Aorta (tissue), 5 donors: ENCODE measurements at places on chromosomes 7 and 10. TPM values are rescaled to one million over a fixed set of nuclear protein-coding genes. Genes with fewer than 3 reads are reported as not detected.

TMEM196 gene
- total RNA-seq, result 0.30 TPM

- H3K27me3 ChIP-seq, result no peaks in the 10 kb centered on the region
- DNase-seq, result no peak
- no peaks in the 10 kb centered on the region for H3K4me1 ChIP-seq
- no peak overlapping the region for H3K4me3 ChIP-seq
- H3K27ac ChIP-seq, result no peak overlapping the region
Observed at GRCh38 chr7:114148779-114149178, 230.0 kb upstream of the PPP1R3A start.

DNA sequence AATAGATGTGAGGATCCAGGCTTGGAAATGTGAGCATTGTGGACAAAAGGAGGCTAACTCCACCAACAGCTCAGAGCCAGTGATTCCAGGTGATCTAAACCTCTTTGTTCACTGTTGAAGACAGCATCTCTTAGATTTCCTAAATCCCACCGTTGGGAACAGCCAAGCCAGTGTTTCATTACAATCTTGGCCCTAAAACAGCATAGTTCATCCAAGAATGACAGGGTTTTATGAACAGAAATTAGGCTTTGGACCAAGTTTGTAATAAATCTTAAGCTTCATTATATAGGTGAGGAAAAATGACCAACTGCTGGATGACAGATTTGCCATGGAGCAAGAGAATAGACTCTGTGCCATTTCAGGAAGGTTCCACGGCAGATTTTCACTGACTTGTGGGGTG, 65.8 kb downstream of the MTURN start:
- no peak overlapping the region for H3K27ac ChIP-seq

- H3K4me1 ChIP-seq, result no peaks in the 10 kb centered on the region
- H3K27ac ChIP-seq, result no peak overlapping the region
- no peaks in the 10 kb centered on the region for H3K27me3 ChIP-seq
- no peak for DNase-seq
Observed at GRCh38 chr10:15760681-15761080, 41.0 kb upstream of the ITGA8 start.

DNA sequence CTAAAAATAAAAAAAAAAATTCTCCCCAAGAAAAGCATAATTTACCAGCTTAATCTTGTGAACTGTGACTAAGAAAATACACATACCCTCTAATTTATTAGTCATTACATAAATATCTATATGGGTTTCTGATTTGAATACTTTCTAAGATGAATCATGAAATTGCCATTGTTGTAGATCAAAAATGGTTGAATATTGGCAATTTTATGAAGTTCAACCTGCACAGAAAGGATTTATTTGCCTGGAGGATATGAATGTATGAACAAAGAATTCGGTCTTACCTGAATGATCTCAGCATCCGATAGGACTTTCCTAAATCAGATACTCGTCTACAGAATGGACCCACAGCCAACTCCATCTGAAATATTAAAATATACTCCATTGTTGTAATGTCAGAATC, 61.5 kb downstream of the HBP1 start:
- no peak overlapping the region for H3K27ac ChIP-seq
- H3K4me1 ChIP-seq, result no peaks in the 10 kb centered on the region
- no peaks in the 10 kb centered on the region for H3K27me3 ChIP-seq
- no peak for DNase-seq
- H3K36me3 ChIP-seq, result no peaks in the 10 kb centered on the region
- no peak overlapping the region for H3K4me3 ChIP-seq

ELMO1 gene
- total RNA-seq, result 86.9 TPM

HIBADH gene
- 31.0 TPM for total RNA-seq

GIMAP2 gene
- total RNA-seq, result 24.7 TPM

- no peak for DNase-seq
- H3K27me3 ChIP-seq, result peaks cover 4% of the 10 kb centered on the region
- H3K27ac ChIP-seq, result no peak overlapping the region
- no peaks in the 10 kb centered on the region for H3K36me3 ChIP-seq
- H3K4me1 ChIP-seq, result no peaks in the 10 kb centered on the region
Observed at GRCh38 chr7:96778263-96778662, 68.6 kb upstream of the SEM1 start.

CHAT gene
- not detected for total RNA-seq

DNA sequence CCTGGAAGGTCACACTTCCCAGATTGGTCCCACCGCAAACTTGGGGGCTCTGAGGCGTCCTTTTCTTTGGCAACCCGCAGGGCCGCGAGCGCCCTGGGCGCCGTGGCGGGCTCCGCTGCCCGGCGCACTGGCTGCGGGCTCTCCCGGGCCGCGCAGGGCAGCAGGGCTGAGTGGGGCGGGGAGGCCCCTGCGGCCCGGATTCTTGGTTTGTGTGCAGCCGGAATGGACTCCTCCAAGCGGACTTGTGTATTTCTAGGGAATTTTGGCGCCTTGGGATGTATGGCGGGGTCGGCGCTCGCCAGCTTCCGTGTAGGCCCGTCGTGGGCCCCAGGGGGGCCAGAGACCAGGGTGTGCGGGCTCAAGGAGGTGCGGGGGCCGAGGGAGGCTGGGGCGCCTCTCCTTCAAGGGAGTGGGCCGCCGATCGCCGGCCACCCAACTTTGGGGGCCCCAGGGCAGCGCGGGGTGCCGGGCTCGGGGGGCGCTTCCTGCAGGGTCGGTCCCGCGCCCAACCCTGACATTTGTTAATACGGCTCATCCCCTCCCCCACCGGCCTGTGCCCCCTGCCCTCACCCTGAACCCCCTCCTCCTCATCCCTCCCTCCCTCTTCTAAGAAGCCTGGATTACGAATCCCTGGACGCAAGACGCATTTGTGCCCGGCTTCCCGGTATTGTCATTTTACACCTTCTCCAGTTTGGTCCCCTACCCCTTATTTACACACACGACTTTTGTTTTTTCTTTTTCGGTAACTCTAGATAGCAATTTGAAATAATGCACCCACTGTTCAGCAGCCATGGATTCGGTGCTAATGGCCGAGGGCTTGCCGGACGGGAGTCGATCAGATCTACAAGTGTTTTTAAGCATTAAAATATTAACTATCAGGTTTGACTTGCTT, 2.5 kb downstream of the TCF7L2 start:
- peak overlapping the region; percentile 98 for H3K4me3 ChIP-seq
- no peaks in the 10 kb centered on the region for H3K27me3 ChIP-seq
- no peak for DNase-seq
- peaks cover 2% of the 10 kb centered on the region for H3K4me1 ChIP-seq

GRCh38 chr10:23342213-23342884, 2.2 kb downstream of the C10orf67 start:
- H3K36me3 ChIP-seq, result no peaks in the 10 kb centered on the region
- DNase-seq, result no peak
- H3K27ac ChIP-seq, result no peak overlapping the region

- H3K27me3 ChIP-seq, result no peaks in the 10 kb centered on the region
Observed at GRCh38 chr7:44802418-44803025, 6.0 kb downstream of the PPIA start.

BBIP1 gene
- 36.2 TPM for total RNA-seq

NOS3 gene
- total RNA-seq, result 28.1 TPM

TRIM73 gene
- total RNA-seq, result 8.8 TPM

STAG3 gene
- 0.96 TPM for total RNA-seq
